ENCODE measurements at places on chromosomes 4 and X.

- no peaks in the 10 kb centered on the region for H3K36me3 ChIP-seq
- no peaks in the 10 kb centered on the region for H3K4me1 ChIP-seq
- DNase-seq: no peak
- no peak overlapping the region for H3K4me3 ChIP-seq
Observed at GRCh38 chr4:81356621-81357020, 115.1 kb downstream of the RASGEF1B start.

- H3K4me3 ChIP-seq: no peak overlapping the region
- no peaks in the 10 kb centered on the region for H3K27me3 ChIP-seq
Observed at GRCh38 chrX:46262304-46262703, 282.9 kb downstream of the ZNF674 start.

DNA sequence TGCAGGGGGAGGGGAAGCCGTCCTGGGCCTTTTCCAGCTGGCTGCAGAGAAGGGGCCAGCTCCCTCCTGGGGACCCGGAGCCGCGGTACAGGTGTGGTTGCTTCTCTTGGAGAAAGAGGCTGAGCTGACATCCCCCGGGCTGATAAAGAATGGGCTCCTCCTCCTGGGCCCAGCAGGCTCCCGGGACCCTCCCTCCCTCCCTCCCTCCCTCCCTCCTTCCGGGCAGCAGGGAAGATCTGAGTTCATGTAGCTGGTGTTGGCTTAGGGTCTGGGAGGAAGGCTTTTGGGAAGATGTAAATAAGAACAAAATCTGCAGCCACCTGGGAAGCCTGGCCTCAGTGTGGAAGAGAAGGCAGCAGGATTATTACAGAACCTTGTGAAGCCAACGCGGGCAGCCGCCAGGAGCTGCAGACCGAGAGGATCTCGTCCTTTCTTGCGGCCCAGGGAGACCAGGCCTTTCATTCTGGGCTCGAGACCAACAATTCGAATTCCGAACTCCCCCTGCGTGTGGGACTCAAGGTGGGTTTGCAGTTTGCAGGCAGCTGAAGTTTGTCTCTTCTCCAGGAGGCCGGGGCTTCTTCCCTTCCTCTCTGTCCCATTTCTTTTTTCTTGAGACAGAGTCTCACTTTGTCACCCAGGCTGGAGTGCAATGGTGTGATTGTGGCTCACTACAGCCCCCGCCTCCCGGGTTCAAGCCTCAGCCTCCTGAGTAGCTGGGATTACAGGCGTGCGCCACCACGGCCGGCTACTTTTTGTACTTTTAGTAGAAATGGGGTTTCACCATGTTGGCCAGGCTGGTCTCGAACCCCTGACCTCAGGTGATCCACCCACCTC, at the start of gene PLCXD1:
Gene PLCXD1 (plus strand): TSS at position 216 of the 834 bp plus-strand sequence. CDS start 2,807 bp downstream, outside the sequence.
- no peak for DNase-seq
- H3K27ac ChIP-seq: peak within 1 kb of the TSS; percentile 59
- no peaks in the 10 kb centered on the region for H3K27me3 ChIP-seq
- peaks cover 1% of the 10 kb centered on the region for H3K4me1 ChIP-seq

- no peaks in the 10 kb centered on the region for H3K4me1 ChIP-seq
- H3K27me3 ChIP-seq: no peaks in the 10 kb centered on the region
- H3K4me3 ChIP-seq: no peak overlapping the region
- no peak overlapping the region for H3K27ac ChIP-seq
- no peak for DNase-seq
- H3K36me3 ChIP-seq: no peaks in the 10 kb centered on the region
Observed at GRCh38 chrX:15043538-15043937, 170.3 kb downstream of the MOSPD2 start.

DNA sequence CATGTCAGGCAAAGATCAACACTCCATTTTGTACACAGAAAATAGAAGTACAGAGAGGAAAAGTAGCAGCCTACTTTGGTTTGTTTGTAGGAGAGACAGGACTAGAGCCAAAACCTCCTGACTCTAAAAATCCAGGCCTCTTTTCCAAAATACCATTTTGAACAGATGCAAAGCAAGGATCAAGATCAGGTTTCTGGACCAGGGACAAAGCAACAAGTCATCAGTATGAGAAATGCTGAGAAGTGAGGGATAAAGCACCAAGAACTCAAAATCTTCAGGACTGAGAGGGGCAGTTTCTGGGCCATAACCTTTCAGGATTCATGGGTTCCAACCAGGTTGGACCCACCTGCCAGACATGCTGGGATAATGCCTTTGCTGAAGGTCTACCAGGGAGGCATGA, 36.6 kb upstream of the MBTPS2 start:
- no peaks in the 10 kb centered on the region for H3K27me3 ChIP-seq
- no peak for DNase-seq
- peaks cover 4% of the 10 kb centered on the region for H3K4me1 ChIP-seq
- no peaks in the 10 kb centered on the region for H3K36me3 ChIP-seq
- H3K27ac ChIP-seq: no peak overlapping the region

GRCh38 chr4:26885912-26886274, 25.3 kb downstream of the STIM2 start:
- H3K4me3 ChIP-seq: no peak overlapping the region
- DNase-seq: no peak
- peak overlapping the region; percentile 51 for H3K27ac ChIP-seq
- H3K4me1 ChIP-seq: peaks cover 8% of the 10 kb centered on the region
- no peaks in the 10 kb centered on the region for H3K27me3 ChIP-seq
- no peaks in the 10 kb centered on the region for H3K36me3 ChIP-seq

GRCh38 chr4:151676301-151676700, 84.5 kb downstream of the GATB start:
- no peak overlapping the region for H3K4me3 ChIP-seq
- no peaks in the 10 kb centered on the region for H3K4me1 ChIP-seq
- H3K36me3 ChIP-seq: no peaks in the 10 kb centered on the region
- H3K27me3 ChIP-seq: no peaks in the 10 kb centered on the region
- no peak overlapping the region for H3K27ac ChIP-seq
- no peak for DNase-seq

DNA sequence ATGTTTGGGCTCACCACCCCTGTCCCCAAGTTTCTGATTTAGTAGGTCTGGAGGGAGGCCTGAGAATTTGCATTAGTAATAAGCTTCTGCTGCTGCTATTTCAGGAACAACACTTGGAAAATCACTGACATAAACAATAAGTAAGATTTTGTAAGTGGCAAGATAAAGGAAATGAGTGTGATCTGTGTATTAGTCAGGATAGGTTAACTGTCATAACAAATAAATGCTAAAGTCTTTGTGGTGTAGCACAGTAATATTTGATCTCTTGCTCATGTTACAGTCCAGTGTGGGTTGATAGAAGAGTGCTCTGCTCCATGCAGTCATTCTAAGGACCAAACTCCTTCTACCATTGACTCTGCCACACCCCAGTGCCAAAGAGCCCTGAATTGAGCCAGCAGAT, 67.0 kb downstream of the NHS start:
- DNase-seq: no peak
- H3K27me3 ChIP-seq: no peaks in the 10 kb centered on the region
- no peak overlapping the region for H3K4me3 ChIP-seq
- H3K4me1 ChIP-seq: no peaks in the 10 kb centered on the region

DNA sequence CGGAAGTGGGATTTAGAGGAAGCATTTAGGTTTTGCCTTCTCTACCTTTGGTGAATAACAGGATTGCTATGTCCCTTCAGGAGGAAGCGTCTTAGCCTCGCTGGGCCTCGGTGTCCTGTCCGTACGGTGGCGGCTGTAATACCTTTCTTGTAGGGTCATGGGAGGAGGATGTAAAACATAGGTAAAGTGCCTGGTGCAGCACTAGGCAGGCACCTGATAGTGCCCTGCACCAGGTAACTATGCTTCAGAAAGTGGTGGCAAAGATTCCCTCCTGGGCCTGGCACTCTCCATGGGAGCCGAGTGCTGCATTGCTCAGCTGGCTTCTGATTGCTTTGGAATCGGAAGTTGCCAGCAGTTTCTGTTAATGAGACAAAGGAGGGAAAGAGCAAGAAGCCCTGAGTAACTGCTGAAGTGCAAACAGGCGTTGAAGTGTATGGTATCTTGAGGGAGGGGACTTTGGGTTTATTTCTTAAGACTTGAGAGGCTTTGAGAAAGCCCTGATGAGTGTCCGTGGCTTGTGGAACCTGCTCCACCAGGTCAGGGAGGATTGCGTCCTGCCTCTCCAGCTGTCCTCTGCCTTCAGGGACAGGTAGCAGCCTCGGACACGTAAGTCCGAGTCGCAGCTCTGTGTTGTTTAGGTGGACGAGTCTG, 45.8 kb downstream of the TBC1D14 start:
- peak overlapping the region; percentile 30 for H3K27ac ChIP-seq
- H3K4me3 ChIP-seq: no peak overlapping the region
- H3K27me3 ChIP-seq: no peaks in the 10 kb centered on the region
- H3K4me1 ChIP-seq: peaks cover 20% of the 10 kb centered on the region
- DNase-seq: peak; percentile 17

- H3K4me3 ChIP-seq: no peak overlapping the region
- no peaks in the 10 kb centered on the region for H3K4me1 ChIP-seq
- no peak overlapping the region for H3K27ac ChIP-seq
- DNase-seq: no peak
- no peaks in the 10 kb centered on the region for H3K36me3 ChIP-seq
Observed at GRCh38 chr4:58301376-58301999, 1191.3 kb upstream of the IGFBP7 start.

DNA sequence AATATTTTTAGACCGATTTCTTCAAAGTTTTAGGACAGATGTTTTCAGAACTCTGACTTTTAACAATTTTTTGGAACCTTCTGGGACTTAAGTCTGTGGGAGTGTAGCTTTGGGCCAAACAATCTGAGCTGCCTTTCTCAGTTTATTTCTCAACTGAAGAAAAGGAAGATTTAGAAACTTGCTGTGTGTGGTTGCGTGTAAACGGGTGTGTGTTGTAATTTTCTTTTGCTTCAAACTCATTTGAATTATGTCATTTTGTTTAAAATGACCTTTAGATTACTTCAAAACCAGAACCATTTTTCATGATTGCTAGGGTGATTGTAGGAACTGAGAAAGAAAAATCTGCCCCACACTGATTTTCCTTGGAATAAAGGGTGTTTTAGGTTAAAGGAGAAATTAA, 577.7 kb upstream of the GALNTL6 start:
- H3K27me3 ChIP-seq: no peaks in the 10 kb centered on the region
- no peak overlapping the region for H3K4me3 ChIP-seq
- H3K36me3 ChIP-seq: no peaks in the 10 kb centered on the region
- H3K27ac ChIP-seq: no peak overlapping the region

GRCh38 chr4:3202836-3203820, 45.8 kb upstream of the MSANTD1 start:
- no peaks in the 10 kb centered on the region for H3K36me3 ChIP-seq
- no peak for DNase-seq
- peak overlapping the region; percentile 45 for H3K27ac ChIP-seq
- no peaks in the 10 kb centered on the region for H3K27me3 ChIP-seq
- H3K4me3 ChIP-seq: no peak overlapping the region
- peaks cover 26% of the 10 kb centered on the region for H3K4me1 ChIP-seq

DNA sequence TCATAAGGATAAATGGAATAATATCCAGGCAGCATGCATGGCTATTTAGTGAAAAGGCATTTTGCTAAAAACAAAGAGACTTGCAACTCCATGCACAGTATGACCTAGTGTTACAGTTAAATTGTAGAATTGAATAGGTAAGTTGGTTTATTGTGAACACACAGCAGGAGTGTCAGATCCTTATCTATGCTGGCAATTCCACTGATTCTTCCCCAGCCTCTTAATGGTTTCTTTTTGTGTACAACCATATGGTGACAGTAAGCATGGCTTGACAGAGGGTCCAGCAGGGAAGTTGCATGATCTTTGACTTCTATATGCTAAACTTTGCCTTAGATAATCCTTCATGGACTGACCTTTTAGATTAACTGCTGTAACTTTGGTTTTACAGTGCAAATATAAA, 936.6 kb upstream of the EPHA5 start:
- no peak overlapping the region for H3K4me3 ChIP-seq
- no peaks in the 10 kb centered on the region for H3K36me3 ChIP-seq
- no peak overlapping the region for H3K27ac ChIP-seq
- DNase-seq: no peak

DNA sequence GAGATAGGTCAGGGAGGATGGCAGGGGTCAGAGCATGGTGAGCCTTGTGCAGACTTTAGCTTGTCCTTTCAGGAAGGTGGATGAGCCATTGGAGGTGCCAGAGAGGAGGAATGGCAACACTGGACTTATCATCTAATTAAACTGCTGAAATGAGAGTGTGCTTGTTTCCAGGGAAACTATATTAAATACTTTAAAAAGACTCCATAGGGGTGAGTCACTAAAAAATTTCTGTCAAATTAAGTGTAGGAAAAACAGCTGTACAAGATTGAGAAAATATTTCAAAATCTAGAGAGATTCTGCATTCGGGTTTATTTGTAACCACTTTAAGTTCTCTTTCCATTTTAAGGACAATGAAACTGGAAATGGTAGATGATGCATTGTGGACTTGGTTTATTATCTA, 11.4 kb downstream of the FRAS1 start:
- H3K27ac ChIP-seq: no peak overlapping the region
- DNase-seq: no peak
- H3K36me3 ChIP-seq: no peaks in the 10 kb centered on the region
- no peak overlapping the region for H3K4me3 ChIP-seq
- H3K27me3 ChIP-seq: no peaks in the 10 kb centered on the region

DNA sequence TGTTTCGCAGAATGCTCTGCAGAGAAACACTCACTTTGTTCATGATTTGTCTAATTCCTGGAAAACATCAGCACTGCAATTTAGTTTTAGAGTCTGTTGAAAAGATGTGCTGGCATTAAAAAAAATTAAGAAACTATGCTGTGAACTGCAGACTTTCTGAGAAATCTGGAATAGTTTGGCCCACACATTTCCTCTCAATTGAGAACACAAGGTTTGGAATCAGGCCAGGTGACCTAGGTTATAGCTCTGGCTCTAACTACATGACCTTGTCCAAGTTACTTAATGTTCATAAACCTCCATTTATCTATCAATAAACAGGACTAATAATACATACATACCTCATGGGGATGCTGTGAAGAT, 61.4 kb upstream of the ENPEP start:
- H3K4me1 ChIP-seq: peaks cover 20% of the 10 kb centered on the region
- no peaks in the 10 kb centered on the region for H3K36me3 ChIP-seq
- no peak overlapping the region for H3K27ac ChIP-seq
- no peak overlapping the region for H3K4me3 ChIP-seq
- DNase-seq: no peak

DNA sequence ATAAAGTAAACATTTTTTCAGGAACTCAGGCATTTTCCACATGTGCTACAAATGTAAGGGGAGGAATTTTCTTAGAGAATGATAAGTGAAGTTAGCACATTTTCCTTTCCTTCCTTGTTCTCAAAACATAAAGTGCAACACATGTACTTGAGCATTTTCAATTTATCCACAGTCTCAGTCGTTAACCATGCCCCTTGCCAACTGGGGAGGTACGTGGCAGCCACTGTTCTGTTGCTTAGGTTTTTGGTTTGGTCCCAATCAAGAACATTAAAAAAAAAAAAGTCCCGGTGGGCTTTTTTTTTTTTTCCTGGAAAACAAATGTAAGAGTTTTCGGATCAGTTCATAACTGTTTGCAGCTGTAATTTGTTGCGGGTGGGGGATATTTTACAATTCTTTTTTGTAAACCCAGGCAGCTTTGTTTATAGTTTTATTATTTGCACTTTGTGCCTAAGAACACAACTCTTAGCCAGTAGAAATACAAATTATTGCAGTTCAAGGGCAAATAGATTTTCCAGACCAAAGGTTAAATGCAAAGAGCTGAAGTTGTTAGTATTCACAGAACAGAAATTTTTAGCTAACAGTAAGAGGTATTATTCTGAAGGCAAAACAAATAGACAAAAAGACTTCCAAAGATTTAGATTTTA, 112.1 kb upstream of the NAP1L5 start:
- peak overlapping the region; percentile 37 for H3K27ac ChIP-seq
- H3K4me3 ChIP-seq: no peak overlapping the region
- peaks cover 70% of the 10 kb centered on the region for H3K4me1 ChIP-seq
- H3K36me3 ChIP-seq: no peaks in the 10 kb centered on the region
- no peaks in the 10 kb centered on the region for H3K27me3 ChIP-seq
- DNase-seq: no peak

Data from transverse colon (tissue), 4 donors.